GM23338 (cell line): ENCODE measurements at places on chromosomes 1 and 21. TPM values are rescaled to one million over a fixed set of nuclear protein-coding genes. Genes with fewer than 3 reads are reported as not detected.

The PPM1J gene
- 12.7 and 22.4 TPM in 2 replicates for total RNA-seq

DNA sequence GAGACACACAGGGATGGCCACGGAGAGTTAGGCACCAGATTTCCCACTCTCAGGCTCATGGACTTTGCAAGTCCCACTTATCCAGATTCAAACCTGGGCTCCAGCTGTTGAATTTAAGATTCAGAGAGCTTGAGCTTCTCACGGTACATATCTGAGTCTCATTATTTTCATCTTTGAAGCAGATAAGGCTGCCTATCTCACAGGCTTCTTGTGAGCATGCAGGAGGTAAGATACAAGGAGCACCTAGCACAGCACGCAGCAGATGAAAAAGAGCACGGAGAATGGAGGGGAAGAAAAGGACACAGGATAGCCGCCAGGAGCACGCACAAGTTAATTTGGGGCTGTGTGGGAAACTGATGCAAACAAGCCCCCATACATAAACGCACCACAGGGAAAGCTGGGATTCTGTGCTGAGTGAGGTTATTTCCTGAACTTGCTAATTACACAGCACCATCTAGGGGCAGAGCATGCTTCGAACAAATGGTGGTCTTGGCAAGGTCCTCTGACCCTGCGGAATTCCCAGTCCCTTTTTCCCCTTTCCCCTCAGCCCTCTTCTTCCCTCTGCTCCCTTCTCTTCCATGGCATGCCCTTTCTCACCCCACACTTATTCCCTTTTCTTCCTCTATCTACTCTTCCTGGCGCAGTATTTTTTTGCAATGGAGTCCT lies 134.7 kb upstream of the VANGL1 start:
- no peak overlapping the region for H3K4me3 ChIP-seq
- H3K27ac ChIP-seq: no peak overlapping the region
- DNase-seq: peak; percentile 69
- no peaks in the 10 kb centered on the region for H3K27me3 ChIP-seq

- H3K27me3 ChIP-seq: no peaks in the 10 kb centered on the region
- no peak overlapping the region for H3K4me3 ChIP-seq
- no peak overlapping the region for H3K27ac ChIP-seq
- DNase-seq: peak; percentile 72
These were observed 9.7 kb upstream of the CGN start for GRCh38 chr1:151501474-151501873.

DNA sequence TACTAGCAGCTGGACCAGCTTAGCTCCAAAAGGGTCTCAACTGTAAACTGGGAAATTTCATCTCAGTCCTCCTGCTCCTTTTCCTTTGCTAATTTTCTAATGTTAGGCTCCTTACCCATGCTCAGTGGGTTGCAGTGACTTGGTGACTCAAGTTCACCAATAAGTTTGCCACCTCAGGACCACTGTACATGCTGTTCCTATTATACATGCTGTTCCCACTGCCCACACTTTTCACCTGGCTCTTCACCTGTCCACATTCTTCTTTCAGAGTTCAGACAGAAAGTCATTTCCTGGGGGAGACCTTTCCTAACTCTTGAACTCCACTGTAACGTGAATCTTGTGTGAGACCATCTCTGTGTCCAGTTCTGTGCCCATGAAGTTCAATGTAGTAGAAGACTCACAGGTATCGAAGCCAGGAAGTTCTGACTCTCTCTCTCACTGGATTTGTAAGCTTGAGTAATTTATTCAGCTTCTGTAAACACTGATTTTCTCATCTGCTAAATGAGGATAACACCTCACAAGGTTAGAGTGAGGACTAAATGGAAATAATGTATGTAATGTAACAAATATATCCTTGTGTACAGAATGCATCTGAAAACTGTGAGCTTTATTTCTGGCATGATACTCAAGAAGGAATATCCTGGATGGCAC lies 17.9 kb downstream of the CD2 start:
- H3K4me1 ChIP-seq: no peaks in the 10 kb centered on the region
- H3K4me3 ChIP-seq: no peak overlapping the region
- no peaks in the 10 kb centered on the region for H3K36me3 ChIP-seq
- H3K27me3 ChIP-seq: no peaks in the 10 kb centered on the region
- no peak overlapping the region for H3K27ac ChIP-seq
- no peak for DNase-seq

GRCh38 chr1:59029411-59030167 lies 245.7 kb upstream of the JUN start:
- H3K4me3 ChIP-seq: no peak overlapping the region
- no peak for DNase-seq
- H3K27ac ChIP-seq: no peak overlapping the region
- H3K4me1 ChIP-seq: no peaks in the 10 kb centered on the region
- H3K36me3 ChIP-seq: no peaks in the 10 kb centered on the region
- no peaks in the 10 kb centered on the region for H3K27me3 ChIP-seq

GRCh38 chr1:181514298-181515290 lies 31.3 kb downstream of the CACNA1E start:
- H3K4me1 ChIP-seq: no peaks in the 10 kb centered on the region
- H3K27me3 ChIP-seq: no peaks in the 10 kb centered on the region
- no peak overlapping the region for H3K27ac ChIP-seq
- H3K36me3 ChIP-seq: no peaks in the 10 kb centered on the region
- no peak for DNase-seq
- H3K4me3 ChIP-seq: no peak overlapping the region

- no peaks in the 10 kb centered on the region for H3K27me3 ChIP-seq
- no peak overlapping the region for H3K4me3 ChIP-seq
- H3K27ac ChIP-seq: no peak overlapping the region
- DNase-seq: no peak
These were observed 12.7 kb downstream of the RHEX start for GRCh38 chr1:206065547-206066145.

GRCh38 chr1:156914440-156914856 lies 6.0 kb upstream of the LRRC71 start:
- no peak overlapping the region for H3K27ac ChIP-seq
- DNase-seq: no peak
- H3K4me1 ChIP-seq: peaks cover 11% of the 10 kb centered on the region

GRCh38 chr1:43199093-43199726 lies 27.1 kb downstream of the CFAP57 start:
- H3K27ac ChIP-seq: no peak overlapping the region
- H3K4me1 ChIP-seq: no peaks in the 10 kb centered on the region
- no peaks in the 10 kb centered on the region for H3K27me3 ChIP-seq
- DNase-seq: no peak

The FMO1 gene
- not detected in 2 replicates for total RNA-seq

The AIRE gene
- 0.10 TPM in 1 of 2 replicates, not detected in the other for total RNA-seq

DNA sequence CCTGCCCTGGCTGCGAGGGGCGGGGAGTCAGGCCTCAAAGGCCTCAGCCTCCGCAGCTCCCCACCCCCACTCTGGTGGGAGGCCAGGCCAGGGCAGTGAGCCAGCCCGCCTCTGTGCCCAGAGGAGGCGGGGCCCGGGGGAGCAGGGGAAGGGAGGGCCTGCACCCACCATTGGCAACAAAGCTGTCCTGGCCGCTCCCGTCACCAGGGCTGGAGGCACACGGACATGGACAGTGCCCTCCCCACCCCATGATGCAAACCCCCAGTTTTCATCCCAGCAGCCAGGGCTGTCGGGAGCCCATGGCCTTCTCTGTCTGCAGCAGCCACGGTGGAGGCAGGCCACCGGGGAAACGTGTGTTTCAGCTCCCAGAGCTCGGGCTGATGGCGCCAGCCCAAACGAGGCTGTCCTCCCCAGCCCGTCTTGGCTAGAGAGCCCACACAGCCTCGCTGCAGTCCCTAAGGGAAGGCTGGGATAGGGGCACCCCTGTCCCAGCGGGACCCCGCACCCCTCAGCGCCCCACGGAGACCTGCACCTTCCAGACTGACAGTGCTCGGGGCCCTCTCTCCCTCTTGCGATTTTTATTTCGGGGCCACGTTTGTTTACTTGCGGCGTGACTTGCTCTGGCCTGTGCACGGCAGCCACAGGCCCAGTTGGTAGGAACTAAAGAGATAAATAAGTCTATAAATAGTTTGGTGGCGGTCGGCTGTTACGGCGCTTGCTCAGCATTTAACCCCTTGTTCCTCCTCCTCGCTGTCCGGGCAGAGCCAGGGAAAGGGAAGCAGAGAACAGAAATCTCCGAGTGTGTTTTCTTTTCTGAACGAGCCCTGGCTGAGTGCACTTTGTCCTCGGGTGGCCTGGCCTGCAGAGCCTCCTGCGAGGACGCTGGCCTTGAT lies 101.8 kb downstream of the PRDM16 start:
- no peaks in the 10 kb centered on the region for H3K4me1 ChIP-seq
- no peak overlapping the region for H3K27ac ChIP-seq
- no peaks in the 10 kb centered on the region for H3K27me3 ChIP-seq
- no peaks in the 10 kb centered on the region for H3K36me3 ChIP-seq
- no peak overlapping the region for H3K4me3 ChIP-seq

DNA sequence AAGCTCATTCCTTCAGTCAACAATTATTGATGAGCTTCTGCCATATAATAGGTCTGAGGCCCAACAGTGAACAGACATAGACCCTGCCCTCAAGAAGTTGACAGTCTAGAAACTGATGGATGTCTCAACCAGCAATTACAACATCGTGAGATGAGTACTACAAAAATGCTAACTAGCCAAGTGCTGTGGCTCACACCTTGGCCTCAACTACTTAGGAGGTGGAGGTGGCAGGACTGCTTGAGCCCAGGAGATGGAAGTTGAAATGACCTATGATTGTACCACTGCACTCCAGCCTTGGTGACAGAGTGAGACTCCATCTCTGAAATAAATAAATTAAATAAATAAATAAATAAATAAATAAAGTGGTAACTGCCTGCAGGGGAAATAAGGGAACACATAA lies 11.7 kb upstream of the PTP4A2 start:
- no peak overlapping the region for H3K27ac ChIP-seq
- H3K4me1 ChIP-seq: peaks cover 8% of the 10 kb centered on the region
- DNase-seq: no peak
- H3K36me3 ChIP-seq: no peaks in the 10 kb centered on the region
- H3K27me3 ChIP-seq: no peaks in the 10 kb centered on the region

The AMY1B gene
- total RNA-seq: not detected in 2 replicates

GRCh38 chr1:248404024-248404423 lies 1.2 kb downstream of the OR2T1 start:
- no peaks in the 10 kb centered on the region for H3K27me3 ChIP-seq
- H3K36me3 ChIP-seq: peaks cover 15% of the 10 kb centered on the region
- DNase-seq: peak; percentile 1

DNA sequence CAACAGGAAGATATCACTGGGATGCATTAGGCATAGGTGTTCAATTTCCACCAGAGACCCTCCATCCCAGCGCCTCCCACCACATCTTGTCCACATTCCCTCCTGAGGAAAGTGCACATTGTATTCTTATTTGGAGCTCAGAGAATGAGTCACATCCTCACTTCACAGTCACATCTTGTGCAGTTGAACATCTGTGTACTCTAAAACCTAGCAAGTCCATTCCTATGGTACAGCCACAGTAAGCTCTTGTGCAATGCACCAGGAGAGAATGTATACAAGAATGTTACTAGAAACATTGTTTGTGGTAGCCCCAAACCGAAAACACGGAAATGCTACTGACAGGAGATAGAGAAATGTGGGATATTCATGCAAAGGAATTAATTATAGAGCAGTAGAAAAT lies 1.6 kb upstream of the KDF1 start:
- no peak overlapping the region for H3K27ac ChIP-seq
- no peaks in the 10 kb centered on the region; the same call in 1 of the 2 replicates for H3K36me3 ChIP-seq
- no peaks in the 10 kb centered on the region for H3K27me3 ChIP-seq
- DNase-seq: no peak
- no peak overlapping the region for H3K4me3 ChIP-seq
- peaks cover 25% of the 10 kb centered on the region; the same call in 1 of the 2 replicates for H3K4me1 ChIP-seq

GRCh38 chr1:209215826-209216225 lies 367.7 kb upstream of the CAMK1G start:
- no peak overlapping the region for H3K27ac ChIP-seq
- H3K36me3 ChIP-seq: no peaks in the 10 kb centered on the region
- H3K27me3 ChIP-seq: no peaks in the 10 kb centered on the region
- DNase-seq: no peak
- no peaks in the 10 kb centered on the region for H3K4me1 ChIP-seq
- no peak overlapping the region for H3K4me3 ChIP-seq

GRCh38 chr1:50929376-50929958 lies 30.6 kb downstream of the FAF1 start:
- H3K27me3 ChIP-seq: no peaks in the 10 kb centered on the region
- H3K36me3 ChIP-seq: no peaks in the 10 kb centered on the region
- H3K27ac ChIP-seq: no peak overlapping the region

- no peaks in the 10 kb centered on the region for H3K27me3 ChIP-seq
- no peak overlapping the region for H3K27ac ChIP-seq
- H3K4me1 ChIP-seq: 0 out of 2 replicates have a peak, but pooled peaks cover 4% of the 10 kb centered on the region
- no peaks in the 10 kb centered on the region for H3K36me3 ChIP-seq
These were observed 32.5 kb upstream of the KCNA3 start for GRCh38 chr1:110707232-110707631.

- no peaks in the 10 kb centered on the region for H3K36me3 ChIP-seq
- no peak overlapping the region for H3K4me3 ChIP-seq
- no peak for DNase-seq
These were observed 21.3 kb upstream of the S100A10 start for GRCh38 chr1:152014943-152015342.

The GREM2 gene
- 0.12 and 0.21 TPM in 2 replicates for total RNA-seq

DNA sequence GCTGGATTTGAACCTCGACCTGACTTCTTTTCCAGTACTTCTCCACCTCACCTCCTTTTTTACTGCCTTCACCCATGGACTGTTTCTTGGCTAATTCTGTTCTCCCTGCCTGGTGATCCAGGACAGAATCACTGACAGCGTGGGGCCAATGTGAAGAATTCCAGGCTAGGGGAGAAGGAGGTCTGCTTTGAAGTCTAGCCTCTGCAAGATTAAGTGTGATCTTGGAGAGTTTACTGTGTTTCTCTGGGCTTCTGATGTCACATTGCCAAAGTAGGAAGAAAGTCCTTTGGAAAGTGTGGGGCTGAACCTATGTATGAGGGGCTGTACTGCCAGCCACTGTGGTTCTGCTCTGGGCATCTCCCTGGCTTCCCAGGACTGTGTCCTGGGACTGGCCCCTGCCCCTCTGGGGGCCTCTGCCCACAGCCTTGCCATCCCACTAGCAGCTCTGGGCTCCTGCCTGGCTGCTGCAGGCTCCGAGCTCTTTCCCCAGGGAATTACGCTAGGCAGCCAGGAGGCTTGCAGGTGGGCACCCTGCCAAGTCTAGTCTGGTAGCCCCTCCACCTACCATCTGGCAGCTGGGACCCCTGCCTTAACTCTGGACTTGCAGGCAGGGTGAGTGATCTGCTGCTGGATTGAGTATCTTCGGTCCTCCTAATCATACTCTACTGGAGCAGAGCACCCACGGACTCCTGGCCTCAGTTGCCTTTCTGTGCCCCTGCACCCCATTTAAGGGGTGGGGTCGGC lies 52.2 kb downstream of the YARS1 start:
- H3K36me3 ChIP-seq: 0 out of 2 replicates have a peak, but pooled peaks cover 9% of the 10 kb centered on the region
- no peak for DNase-seq
- H3K4me3 ChIP-seq: peak overlapping the region; percentile 64
- H3K27me3 ChIP-seq: no peaks in the 10 kb centered on the region
- peaks cover 58% of the 10 kb centered on the region for H3K4me1 ChIP-seq

The EPHA2 gene
- total RNA-seq: 35.0 and 51.2 TPM in 2 replicates

DNA sequence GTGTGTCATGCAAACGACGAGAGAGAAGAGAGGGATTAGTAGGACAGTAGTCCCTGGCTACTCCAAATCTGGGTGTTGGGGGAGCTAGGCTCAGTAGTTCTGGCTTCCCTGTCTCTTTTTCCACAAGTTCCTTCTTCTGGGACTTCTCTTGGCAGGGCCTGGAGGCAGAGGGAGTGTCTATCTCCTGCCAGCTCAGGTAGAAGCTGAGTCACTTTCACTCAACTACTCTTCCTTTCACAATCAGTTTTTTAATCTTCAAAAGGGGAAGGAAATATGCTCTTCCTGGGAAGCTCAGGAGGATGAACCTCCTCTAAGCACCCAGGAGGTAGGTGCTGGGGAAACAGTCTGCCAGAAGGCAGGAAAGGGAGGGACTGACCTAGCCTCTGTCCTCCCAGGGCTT lies 35.2 kb upstream of the MAGOH start:
- no peaks in the 10 kb centered on the region for H3K4me1 ChIP-seq
- no peak overlapping the region for H3K27ac ChIP-seq
- H3K36me3 ChIP-seq: peaks cover 12% of the 10 kb centered on the region
- no peaks in the 10 kb centered on the region for H3K27me3 ChIP-seq

The PPIAL4G gene
- not detected in 2 replicates for total RNA-seq
